ENCODE measurements at places on chromosomes 2 and 18.

DNA sequence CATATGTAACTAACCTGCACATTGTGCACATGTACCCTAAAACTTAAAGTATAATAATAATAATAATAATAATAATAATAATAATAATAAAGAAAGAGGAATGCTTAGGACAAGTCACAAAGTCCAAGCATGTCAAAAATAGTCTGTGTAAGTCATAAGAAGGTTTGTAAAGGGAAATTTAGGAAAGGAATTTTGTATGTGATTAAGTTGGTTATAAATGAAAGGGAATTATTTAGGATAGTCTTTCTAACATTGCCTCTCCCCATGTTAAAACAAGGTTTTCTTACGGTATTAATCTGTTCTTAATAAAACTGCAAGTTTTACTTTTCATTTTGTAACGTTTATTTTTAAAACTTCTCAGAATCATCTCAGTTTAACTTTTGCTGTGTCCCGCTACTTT, 62.8 kb downstream of the SESTD1 start:
- no peak for DNase-seq

GRCh38 chr18:14974576-14974975, 226.6 kb downstream of the ANKRD30B start:
- DNase-seq, result no peak

GRCh38 chr2:20524412-20525040, 77.7 kb downstream of the RHOB start:
- no peak for DNase-seq

- no peak for DNase-seq
These were observed 123.3 kb upstream of the KYNU start for GRCh38 chr2:142754182-142754581.

- no peak for DNase-seq
These were observed 1171.3 kb downstream of the DSC3 start for GRCh38 chr18:29871246-29871645.

DNA sequence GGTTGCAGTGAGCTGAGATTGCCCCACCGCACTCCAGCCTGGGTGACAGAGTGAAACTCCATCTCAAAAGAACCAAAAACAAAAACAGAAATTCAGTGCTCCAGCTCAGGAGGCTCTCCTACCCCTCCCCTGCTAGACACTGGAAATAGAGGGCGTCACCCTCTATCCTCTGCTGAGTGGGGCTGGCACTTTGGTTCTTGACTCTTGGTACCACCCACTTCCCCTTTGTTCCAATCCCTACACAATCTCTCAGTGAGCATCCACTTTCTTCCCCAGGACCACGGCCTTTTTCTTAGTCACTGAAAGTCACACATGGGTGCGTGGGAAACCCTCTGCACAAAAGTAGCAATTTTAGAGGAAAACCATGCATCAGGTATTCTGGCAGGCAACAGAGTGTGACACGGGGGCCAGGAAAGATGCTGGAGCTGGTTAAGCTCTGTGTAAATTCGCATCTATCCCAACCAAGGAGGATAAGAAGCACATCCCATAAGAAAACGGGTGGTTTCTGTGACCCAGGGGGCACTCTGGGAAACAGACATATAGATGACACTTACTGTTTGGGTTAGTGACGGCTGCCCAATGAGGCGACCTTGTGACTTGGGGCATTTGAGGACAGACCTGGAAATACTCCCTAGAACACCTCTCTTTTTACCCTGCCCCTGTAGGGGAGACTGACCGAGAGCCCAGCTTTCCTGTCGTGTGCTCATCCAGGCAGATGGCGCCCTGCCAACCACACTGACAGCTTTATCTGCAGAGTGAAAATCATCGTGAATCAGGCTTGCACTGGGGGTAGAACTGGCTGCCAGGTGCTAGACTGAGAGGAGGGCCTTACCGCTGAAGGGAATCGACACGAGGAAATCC, 7.7 kb downstream of the HJURP start:
- DNase-seq, result no peak

- no peak for DNase-seq
These were observed 23.6 kb downstream of the MALT1 start for GRCh38 chr18:58694720-58695468.

DNA sequence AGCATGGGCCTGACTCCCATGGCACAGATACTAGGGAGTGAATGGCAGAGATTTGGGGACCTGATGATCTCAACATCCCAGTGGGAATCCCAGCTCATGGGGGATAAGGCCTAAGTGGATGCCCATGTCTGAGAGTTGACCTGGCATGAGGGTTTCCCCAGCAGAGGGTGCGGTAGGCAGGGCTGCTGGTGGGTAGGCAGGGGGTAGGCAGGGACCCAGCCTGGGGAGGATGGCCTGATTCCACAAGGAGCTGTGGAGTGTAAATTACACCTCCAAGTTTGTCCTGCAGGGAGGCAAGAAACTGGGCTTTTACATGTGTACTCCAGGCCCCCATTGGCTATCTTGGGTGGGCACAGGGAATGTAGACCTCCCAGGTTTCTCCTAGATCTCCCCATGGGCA, 46.9 kb downstream of the INPP5D start:
- no peak for DNase-seq

- no peak for DNase-seq
These were observed 66.4 kb upstream of the MSH2 start for GRCh38 chr2:47336259-47337238.

DNA sequence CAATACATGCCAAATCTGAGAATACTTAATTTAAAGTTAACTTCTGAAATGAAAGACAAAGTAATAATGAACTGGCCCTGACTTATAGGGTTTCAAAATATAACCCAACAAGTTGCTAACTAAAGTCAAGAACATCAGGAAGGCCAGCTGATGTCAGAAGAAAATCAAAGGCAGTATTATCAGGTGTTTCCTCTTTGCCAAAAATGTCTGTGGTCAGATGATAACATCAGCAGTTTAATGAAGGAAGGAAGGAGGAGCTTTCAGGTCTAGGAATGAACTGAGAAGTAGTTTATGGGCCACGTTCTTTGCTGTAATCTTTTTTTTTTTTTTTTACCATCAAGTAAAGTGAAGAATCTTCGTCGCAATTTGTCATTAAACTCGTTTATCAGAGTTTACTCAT, 40.9 kb downstream of the CDH2 start:
- no peak for DNase-seq

GRCh38 chr2:11589316-11589940, 55.6 kb downstream of the GREB1 start:
- DNase-seq, result no peak

- DNase-seq, result no peak
These were observed 129.9 kb upstream of the ITGA6 start for GRCh38 chr2:172297531-172297930.

DNA sequence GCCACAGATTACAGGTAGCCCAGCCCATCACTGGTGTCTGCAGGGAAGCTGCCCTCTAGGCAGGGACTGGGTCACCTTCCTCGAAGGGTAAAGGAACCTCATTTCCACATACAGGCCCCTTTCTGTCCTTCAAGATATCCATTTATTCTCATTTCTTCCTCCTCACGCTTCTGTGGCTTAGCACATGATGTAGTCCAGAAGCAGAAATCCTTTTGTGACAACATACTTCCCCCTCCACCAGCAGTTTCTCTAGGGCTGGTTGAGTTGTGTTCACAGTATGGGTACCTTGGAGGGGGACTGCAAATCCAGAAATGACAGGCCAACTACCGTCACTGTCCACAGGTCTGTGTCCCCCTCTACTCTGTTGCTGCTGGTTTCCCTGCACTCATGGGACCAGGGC, 364.9 kb downstream of the ANAPC1 start:
- DNase-seq, result no peak

DNA sequence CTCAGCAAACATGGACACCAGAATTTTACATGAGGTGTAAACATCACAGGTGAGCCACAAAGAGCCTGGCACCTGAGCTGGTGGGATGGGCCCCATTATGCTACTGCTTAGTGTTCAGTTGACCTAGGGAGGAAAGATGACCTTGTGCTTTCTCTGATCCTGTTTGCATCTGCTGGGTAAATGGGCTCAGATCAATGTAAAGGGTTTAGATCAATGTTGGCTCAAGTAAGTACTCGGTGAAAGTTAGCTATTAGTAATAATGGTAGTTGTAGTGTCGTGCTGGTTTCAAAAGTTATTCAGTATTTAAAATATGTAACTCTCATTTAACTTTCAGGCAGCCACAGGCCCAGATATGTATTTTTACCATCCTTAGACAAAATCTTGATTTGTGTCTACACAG, 19.8 kb downstream of the ABHD3 start:
- no peak for DNase-seq

DNA sequence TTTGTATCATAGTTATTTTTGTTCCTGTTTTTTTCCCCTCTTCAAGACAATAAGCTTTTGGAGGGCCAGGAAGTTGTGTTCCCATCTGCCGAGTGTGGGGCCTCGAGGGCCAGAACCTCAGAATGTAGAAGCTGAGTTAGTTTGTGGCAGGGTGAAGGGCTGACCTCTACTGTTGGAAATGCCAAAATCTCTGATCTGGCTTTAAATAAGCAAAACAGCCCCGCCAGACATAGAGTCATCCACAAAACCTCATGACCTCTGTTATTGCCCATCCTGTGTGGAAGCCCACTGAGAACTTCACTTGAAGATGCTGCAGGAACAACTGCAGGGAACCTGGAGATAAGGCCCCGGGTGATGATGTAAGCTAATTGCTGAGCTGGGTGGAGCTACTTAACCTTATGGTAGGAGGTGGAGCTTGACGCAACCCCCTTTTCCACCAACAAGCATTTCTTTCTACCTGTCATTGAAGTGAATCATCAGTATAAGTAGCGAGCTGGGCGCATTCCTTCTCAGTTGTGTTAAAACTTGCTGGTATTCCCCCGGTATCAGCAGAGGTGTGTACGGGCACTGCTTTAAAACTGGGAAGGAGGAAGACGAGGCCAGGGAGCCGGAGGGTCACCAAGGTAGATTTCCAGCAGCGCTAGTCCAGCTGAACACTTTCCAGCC, 177.2 kb downstream of the NEDD4L start:
- DNase-seq, result peak; percentile 90

DNA sequence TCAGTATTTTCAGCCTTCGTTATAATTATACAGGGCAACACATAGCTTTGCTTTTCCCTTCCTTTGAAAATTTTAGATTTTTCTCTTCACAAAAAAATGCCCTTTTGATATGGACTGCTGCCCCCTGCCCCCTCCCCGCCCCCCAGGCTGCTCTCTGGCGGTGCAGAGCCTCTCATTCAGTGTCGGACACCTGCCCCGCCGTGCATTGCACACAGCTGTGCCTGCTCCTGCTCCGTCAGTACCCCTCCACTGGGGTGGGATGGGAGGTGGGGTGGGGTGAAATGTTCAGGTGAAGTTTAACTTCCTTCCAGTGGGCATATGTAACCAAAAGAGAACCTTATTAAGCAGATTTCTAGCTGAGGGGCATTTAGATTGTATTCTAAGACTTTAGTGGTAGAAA, 148.0 kb downstream of the CCDC85A start:
- DNase-seq, result no peak

DNA sequence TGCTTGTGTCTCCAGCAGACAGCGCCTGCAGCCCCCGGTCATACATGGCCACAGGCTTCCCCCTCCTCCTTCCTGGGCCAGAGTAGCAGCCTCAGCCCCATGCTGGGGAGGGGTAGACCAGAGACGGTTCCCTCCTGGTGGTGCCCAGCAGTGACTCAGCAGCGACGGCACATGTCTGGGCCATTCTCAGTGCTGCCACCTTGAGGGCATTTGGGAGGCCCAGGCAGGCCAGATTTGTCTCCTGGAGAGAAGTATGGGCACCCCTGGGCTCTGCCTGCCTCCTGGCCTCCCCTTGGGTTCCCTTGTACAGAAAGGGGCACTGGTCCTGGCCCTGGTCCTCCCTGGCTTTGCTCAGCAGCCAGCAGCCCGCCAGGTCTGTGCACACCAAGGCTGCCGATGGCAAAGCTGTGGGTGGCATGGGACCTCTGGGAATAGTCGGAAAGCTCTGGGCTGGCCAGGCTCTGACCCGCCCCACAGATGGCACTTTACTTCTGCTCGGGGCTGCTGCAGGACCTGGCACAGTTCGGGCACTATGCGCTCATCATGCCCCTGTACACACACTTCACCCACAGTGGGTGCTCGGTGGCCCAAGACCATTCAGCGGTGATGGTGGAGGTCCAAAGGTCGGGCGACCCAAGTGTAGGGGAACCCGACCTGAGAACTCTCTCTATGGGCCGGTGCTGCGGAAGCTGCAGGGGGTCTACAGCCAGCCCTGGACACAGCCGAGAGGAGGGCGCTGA, 11.4 kb upstream of the ALPI start:
- DNase-seq, result peak; percentile 53

GRCh38 chr2:30150786-30151185, 4.0 kb downstream of the YPEL5 start:
- no peak for DNase-seq

- no peak for DNase-seq
These were observed 634.5 kb downstream of the ZEB2 start for GRCh38 chr2:143885461-143885860.

GRCh38 chr2:182015334-182016109, 29.9 kb downstream of the PPP1R1C start:
- no peak for DNase-seq

GRCh38 chr18:4107049-4107467, 348.0 kb downstream of the DLGAP1 start:
- DNase-seq, result no peak

- no peak for DNase-seq
These were observed 89.6 kb downstream of the ACTR3 start for GRCh38 chr2:113979191-113980128.

DNA sequence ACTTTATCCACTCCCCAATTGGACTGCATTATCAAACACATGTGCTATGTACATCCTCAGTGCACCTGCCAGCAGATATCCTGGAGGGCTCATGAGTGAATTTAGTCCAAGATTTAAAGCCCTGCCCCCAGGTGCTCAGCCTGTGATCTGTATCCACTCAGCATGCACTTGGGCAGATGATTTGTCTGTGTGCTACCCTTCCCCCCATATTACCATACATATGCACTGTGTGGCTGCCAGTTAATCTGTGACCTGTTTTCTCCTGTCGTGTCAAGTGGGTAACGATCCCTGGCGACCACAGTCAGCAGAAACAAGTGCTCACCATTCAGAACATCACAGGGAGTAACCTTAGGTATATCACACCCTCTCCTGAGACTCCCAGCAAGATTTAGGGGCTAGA, 10.2 kb downstream of the NAGK start:
- DNase-seq, result no peak

- DNase-seq, result no peak
These were observed at the start of gene FBLN7 for GRCh38 chr2:112138159-112139032. Gene FBLN7 (plus strand): TSS chr2:112138385. CDS start chr2:112138656, 271 bp downstream.

- DNase-seq, result no peak
These were observed 106.2 kb downstream of the LPIN1 start for GRCh38 chr2:11852526-11853196.

DNA sequence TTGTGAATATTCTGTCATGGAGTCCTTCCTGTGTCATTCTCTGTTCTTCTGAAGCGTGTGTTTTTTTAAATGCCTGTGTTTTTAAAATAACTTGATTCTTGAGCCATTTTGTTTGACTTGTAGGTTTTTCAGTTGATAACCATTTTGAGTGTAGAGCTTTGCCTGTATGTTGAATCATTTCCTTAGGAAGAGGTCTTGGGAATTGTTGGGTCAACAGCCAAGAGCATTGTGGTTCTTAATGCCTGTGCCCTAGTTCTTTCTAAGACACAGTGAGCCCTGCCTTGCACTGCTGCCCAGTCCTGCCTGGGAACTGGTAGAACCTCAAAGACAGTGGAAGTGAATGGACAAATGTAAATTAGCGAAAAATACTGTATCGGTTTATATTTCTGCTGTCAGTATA, 25.9 kb downstream of the RAB12 start:
- DNase-seq, result no peak
